Astrocyte (in vitro differentiated cells and primary cell): ENCODE measurements at places on chromosomes 4 and X. TPM values are rescaled to one million over a fixed set of nuclear protein-coding genes. Genes with fewer than 3 reads are reported as not detected.

GYG2 gene
- total RNA-seq = 15.5 and 16.3 TPM in 2 replicates

DNA sequence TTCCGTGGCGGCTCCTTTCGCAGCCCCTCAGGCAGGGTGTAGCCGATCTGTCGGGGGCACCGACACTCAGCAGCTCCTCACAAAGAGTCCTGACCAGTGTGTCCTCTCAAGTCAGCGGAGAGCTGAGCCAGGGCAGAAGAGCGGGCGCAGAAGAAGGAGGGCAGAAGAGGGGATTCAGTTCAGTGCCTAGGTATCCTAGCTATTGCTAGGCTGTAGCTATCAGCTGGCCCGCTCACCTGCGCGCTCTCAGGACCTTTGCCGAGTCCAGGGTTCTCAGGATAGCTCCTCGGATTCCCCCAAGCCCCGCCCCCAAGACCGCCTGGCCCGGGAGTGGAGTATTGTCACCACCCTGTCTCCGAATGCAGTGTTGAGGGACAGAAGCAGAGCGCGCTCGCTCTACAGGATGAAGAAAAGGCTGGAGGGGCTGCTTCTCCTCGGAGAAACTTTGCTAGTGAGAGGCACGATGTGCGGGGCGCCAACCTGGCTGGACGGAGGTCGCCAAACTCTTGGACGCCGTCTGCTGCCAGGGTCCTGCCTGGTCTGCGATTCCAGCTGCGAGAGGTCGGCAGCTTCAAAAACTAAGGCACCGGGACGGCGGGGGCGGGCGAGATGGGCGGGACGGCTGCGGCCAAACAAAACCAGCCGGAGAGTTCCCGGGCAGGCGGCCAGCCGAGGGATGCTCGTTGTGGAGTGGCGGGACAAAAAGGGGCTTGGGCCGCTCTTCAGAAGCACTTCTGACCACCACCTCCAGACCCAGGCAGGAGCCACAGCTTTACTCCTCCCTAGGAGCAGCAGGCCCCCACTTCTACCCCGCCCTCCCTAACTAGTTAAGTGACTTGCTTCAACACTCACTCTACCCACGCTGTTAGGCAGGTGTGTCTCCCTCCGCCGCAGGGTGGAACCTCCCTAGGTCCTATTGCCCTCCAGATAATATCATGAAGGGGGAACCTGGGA lies at the start of gene XKRX:
Gene XKRX, minus strand, starts transcription at position 258 of the 954 bp plus-strand sequence. CDS start 613 bp downstream, outside the sequence.
- no peaks in the 10 kb centered on the region for H3K36me3 ChIP-seq
- no peaks in the 10 kb centered on the region for H3K4me1 ChIP-seq
- peak within 1 kb of the TSS; percentile 58 for H3K4me3 ChIP-seq
- no peak within 1 kb of the TSS for H3K27ac ChIP-seq

DNA sequence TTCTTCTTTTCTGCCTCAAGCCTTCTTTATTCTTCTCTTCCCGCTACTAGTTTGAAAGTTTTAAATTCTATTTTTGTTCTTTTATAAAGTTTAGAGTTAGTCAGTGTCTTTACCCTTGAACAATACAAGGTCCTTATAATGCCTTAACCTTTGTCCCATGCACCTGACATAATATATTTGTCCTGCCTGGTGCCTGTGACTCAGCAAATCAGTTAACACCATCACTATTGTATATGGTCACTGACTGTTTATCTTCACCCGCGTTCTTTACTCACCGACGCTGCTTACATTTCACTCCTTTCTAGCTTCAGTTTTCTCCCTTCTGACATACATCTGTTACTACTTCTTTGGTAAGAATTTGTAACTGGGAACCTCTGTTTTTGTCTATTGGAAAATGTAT lies 5.7 kb downstream of the SMIM20 start:
- H3K4me1 ChIP-seq = peaks cover 6% of the 10 kb centered on the region
- H3K4me3 ChIP-seq = no peak overlapping the region
- no peak overlapping the region for H3K27ac ChIP-seq
- no peaks in the 10 kb centered on the region for H3K36me3 ChIP-seq
- no peaks in the 10 kb centered on the region for H3K27me3 ChIP-seq

DNA sequence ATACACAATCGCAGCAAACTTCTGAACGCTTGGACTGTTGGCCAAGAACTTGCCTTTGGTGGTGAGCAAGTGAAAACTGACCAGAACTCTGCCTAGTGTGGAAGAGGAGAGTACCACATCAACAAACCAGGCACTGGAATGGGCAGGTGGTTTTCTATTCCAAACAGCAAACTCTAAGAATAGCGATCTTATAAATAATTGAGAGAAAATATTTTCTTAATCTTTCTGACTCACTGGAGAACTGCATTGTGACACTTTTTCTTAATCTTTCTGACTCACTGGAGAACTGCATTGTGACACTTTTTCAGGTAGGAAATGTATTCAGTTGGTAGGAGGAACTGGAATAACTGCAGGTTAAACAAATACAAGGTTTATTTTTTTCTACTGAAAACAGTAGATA lies 57.0 kb upstream of the SORBS2 start:
- H3K4me1 ChIP-seq = peaks cover 9% of the 10 kb centered on the region
- no peak overlapping the region for H3K27ac ChIP-seq
- DNase-seq = no peak
- H3K36me3 ChIP-seq = no peaks in the 10 kb centered on the region
- H3K27me3 ChIP-seq = no peaks in the 10 kb centered on the region

- no peaks in the 10 kb centered on the region for H3K36me3 ChIP-seq
- H3K27ac ChIP-seq = no peak overlapping the region
- H3K27me3 ChIP-seq = no peaks in the 10 kb centered on the region
Observed at GRCh38 chr4:48352793-48353192, 11.5 kb downstream of the SLAIN2 start.

GRCh38 chr4:174332741-174333493 lies 49.2 kb downstream of the CEP44 start:
- peak; percentile 63 for DNase-seq
- no peaks in the 10 kb centered on the region for H3K27me3 ChIP-seq
- H3K4me3 ChIP-seq = no peak overlapping the region
- no peaks in the 10 kb centered on the region for H3K4me1 ChIP-seq
- no peak overlapping the region for H3K27ac ChIP-seq
- no peaks in the 10 kb centered on the region for H3K36me3 ChIP-seq

GRCh38 chr4:92789741-92790140 lies 486.0 kb downstream of the GRID2 start:
- H3K4me3 ChIP-seq = no peak overlapping the region
- no peak overlapping the region for H3K27ac ChIP-seq
- H3K27me3 ChIP-seq = no peaks in the 10 kb centered on the region
- H3K4me1 ChIP-seq = no peaks in the 10 kb centered on the region

H2BW2 gene
- total RNA-seq = not detected in 2 replicates

SHROOM2 gene
- 15.9 and 16.0 TPM in 2 replicates for total RNA-seq

- H3K27ac ChIP-seq = peak overlapping the region; percentile 90
- no peaks in the 10 kb centered on the region for H3K36me3 ChIP-seq
- peak overlapping the region; percentile 48 for H3K4me3 ChIP-seq
Observed at GRCh38 chrX:150366951-150367545, 3.9 kb downstream of the MAMLD1 start.

MAGEB2 gene
- not detected in 2 replicates for total RNA-seq

DNA sequence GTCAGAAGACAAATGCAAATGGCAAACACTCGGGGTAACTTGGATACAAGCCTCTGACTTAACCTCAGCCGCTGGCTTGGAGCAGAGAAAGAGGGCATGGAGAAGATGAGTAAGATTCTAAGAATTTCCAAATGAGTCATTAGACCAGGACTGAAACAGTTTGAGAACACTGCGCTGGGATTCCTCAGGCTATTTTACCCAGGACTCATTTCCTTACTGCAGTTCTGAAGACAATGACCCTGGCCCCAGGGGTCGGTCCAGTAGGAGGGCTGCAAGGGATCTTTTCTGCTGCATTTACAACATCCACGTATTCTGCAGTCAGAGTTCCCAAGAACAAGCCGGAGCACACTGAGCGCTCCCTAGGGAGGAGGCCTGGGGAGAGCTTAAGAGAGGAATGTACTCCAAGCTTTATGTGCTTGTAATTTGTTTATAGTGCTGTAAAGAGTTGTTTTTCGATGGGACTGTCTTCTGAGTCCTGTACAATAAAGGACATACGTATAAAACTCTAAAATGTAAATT lies 27.3 kb upstream of the SORBS2 start:
- H3K36me3 ChIP-seq = no peaks in the 10 kb centered on the region
- peaks cover 29% of the 10 kb centered on the region for H3K4me1 ChIP-seq
- H3K27me3 ChIP-seq = no peaks in the 10 kb centered on the region
- H3K4me3 ChIP-seq = peak overlapping the region; percentile 16

DNA sequence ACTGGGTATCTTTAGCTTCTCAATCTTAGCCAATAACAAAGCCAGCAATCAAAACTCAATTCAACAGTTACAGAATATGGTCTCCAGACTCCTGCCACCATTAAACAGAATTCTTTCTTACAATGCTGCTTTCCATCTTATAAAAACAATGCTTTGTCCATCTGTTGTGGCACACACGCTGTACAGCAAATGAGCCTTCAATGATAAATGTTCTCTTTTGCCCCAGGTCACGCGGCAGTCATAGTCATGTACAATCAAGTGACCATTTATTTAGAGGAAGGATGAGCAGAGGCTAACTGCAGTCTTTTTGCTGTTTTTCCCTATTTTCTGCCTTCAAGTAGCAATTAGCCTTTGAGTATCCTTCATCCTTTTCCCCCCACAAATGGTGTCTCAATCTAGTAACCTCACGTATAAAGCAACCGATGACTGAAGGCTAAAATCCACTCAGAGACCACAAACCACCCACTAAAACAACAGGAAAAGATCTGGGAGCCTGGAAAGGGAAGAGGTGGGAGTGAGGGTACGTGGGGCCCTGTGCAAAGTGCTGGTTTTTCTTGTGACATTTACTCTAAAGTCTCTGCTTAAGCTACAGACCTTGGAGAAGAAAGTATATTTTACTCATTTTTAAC lies 24.4 kb downstream of the TRIM2 start:
- no peaks in the 10 kb centered on the region for H3K36me3 ChIP-seq
- no peak overlapping the region for H3K4me3 ChIP-seq
- no peak for DNase-seq
- H3K4me1 ChIP-seq = peaks cover 21% of the 10 kb centered on the region

- peak overlapping the region; percentile 56 for H3K27ac ChIP-seq
- H3K4me3 ChIP-seq = no peak overlapping the region
- H3K36me3 ChIP-seq = no peaks in the 10 kb centered on the region
- no peaks in the 10 kb centered on the region for H3K4me1 ChIP-seq
- DNase-seq = peak; percentile 63
Observed at GRCh38 chrX:14899607-14900006, 26.4 kb downstream of the MOSPD2 start.

GABRB1 gene
- not detected in 2 replicates for total RNA-seq

CCDC158 gene
- total RNA-seq = not detected in 2 replicates

GIMD1 gene
- not detected in 2 replicates for total RNA-seq

CD38 gene
- total RNA-seq = 0.94 and 1.0 TPM in 2 replicates

- H3K27me3 ChIP-seq = no peaks in the 10 kb centered on the region
- no peaks in the 10 kb centered on the region for H3K4me1 ChIP-seq
- no peak overlapping the region for H3K4me3 ChIP-seq
- no peak overlapping the region for H3K27ac ChIP-seq
Observed at GRCh38 chr4:158949099-158949498, 153.8 kb upstream of the RAPGEF2 start.

DNA sequence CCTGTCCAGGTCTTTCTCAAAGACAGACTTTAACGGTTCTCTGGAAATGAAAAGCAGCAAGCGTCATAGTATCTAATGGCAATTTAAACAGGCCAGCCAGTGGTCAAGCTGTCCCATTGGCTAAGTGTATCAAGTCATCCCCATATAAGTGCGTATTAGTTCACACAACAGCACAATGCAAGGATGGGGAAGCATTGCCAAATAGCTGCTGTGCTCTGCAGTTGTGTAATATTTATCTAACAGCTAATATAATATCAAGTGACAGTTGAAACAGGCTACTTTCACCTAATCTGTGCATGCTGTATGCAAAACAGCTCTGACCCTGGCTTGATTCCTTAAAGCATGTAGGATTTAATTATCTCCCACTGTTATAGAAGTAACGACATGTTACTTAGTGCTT lies 134.8 kb upstream of the PPARGC1A start:
- no peak overlapping the region for H3K27ac ChIP-seq
- no peak overlapping the region for H3K4me3 ChIP-seq
- no peak for DNase-seq
- H3K27me3 ChIP-seq = peaks cover 3% of the 10 kb centered on the region
- H3K4me1 ChIP-seq = no peaks in the 10 kb centered on the region

DNA sequence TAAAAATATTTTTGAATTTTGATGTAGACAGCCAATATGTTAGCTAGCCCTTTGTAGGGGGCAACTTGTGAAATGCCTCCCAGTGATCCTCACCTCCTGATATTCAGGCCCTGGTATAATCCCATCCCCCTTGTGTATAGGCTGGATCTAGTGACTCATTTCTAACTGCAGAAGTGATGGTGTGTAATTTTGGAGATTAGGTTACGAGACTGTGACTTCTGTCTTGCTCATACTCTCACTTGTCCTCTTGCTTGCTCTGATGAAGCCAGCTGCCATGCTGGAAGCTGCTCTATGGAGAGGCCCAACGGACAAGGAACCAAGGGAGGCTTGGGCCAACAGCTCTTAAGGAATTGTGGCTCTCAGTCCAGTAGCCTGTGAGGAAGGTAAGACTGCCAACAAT lies 61.7 kb downstream of the GPR82 start:
- no peaks in the 10 kb centered on the region for H3K4me1 ChIP-seq
- no peaks in the 10 kb centered on the region for H3K36me3 ChIP-seq
- no peaks in the 10 kb centered on the region for H3K27me3 ChIP-seq
- H3K4me3 ChIP-seq = no peak overlapping the region
- no peak overlapping the region for H3K27ac ChIP-seq
- peak; percentile 34 for DNase-seq

GRCh38 chrX:71629467-71629866 lies 11.2 kb upstream of the CXCR3 start:
- no peaks in the 10 kb centered on the region for H3K4me1 ChIP-seq
- no peak for DNase-seq
- no peaks in the 10 kb centered on the region for H3K36me3 ChIP-seq
- no peaks in the 10 kb centered on the region for H3K27me3 ChIP-seq

DNA sequence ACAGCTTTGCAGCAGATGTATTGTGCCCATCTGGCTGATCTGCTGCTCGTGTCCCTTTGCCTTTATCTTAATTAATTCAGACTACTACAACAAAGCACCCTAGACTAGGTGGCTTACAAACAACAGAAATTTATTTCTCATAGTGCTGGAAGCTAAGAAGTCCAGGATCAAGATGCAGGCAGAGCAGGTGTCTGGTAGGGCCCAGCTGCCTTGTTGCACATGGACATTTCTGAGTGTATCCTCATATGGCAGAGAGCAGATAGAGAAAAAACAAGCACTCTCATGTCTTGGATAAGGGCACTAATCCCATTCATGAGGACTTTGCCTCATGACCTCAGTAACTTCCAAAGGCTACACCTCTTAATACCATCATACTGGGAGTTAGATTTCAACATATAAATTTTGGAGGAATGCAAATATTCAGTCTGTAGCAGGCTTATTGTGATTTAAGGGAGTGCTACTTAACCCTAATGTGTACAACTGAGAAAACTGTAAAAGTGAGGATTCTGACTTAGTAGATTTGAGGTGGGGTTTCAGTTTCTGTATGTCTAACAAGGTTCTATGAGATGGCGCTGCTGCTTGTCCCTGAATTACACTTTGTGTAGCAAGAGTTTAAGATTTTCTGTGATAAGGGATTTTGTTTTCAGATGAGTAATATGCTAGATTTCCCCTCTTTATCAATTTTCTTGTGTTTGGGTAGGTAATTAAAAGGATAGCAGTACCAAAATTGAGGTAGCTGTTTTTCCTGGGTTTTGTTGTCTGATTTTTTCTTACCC lies 473.2 kb upstream of the TECRL start:
- H3K4me3 ChIP-seq = no peak overlapping the region
- no peaks in the 10 kb centered on the region for H3K36me3 ChIP-seq
- H3K4me1 ChIP-seq = no peaks in the 10 kb centered on the region
- DNase-seq = no peak
- no peaks in the 10 kb centered on the region for H3K27me3 ChIP-seq

GAGE12D gene
- total RNA-seq = not detected in 2 replicates

GRCh38 chr4:152265149-152265621 lies 270.7 kb downstream of the FBXW7 start:
- H3K4me1 ChIP-seq = peaks cover 14% of the 10 kb centered on the region
- no peaks in the 10 kb centered on the region for H3K27me3 ChIP-seq
- H3K4me3 ChIP-seq = peak overlapping the region; percentile 16
- peak overlapping the region; percentile 20 for H3K27ac ChIP-seq
- no peaks in the 10 kb centered on the region for H3K36me3 ChIP-seq
